Type B pancreatic cell (in vitro differentiated cells): ENCODE measurements at places on chromosomes 4 and X.
A peak's percentile ranks its signal among the peaks of the same experiment; 100 is the strongest.

DNA sequence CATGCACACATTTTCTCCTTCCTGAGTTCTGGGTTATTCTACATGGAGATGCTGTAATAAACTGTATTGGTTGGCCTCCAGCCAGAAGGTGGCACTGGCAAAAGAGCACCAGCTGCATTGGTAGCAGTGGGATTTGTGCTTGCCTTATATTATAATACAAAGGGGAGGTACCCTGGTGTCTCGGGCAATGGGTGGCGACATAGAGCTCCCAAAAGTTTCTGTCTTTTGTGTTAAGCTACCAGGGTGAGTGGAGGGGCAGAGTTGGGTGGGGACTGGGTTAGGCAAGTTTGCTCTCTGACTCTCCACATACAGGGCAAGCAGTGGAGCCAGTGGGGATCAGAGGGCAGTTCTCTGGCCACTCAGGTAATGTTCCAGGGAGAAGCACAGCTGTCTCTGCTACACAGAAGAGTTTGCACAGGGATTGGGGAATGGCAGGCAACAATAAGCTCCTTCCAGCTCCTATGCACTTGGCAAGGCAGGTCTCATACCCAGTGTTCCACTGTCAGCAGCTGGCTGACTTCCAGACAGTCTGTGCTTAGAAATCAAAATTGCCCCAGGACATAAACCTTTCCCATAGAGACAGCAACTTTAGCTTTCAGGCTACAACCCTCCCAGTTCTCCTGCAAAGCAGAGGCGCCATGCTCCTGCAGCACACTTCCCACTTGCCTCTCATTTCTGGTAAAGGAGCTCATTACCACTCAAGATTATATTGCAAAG is 463.9 kb upstream of the PCDH7 start:
- no peak for DNase-seq

- no peak for DNase-seq
Measured at GRCh38 chr4:23590431-23590830, 299.4 kb downstream of the PPARGC1A start.

DNA sequence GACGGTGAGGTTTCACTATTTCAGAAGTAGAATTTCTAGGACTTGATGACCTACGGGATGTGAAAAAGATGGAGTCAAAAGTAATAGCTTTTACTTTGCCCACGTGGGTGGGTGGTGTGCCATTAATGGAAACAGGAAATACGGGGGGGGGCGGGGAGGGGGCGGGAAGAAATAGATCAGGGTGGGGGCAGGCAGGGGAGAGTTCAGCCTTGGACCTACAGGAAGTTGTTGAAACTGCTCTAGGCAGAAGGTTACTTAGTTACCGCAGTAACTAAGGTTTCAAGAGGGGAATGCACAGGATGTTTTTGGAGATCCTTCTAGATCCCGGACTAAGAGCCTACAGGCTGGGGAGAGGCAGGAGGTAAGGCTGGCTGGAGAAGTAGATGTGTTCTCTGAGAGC is 3.6 kb upstream of the FHL1 start:
- DNase-seq: no peak

- DNase-seq: no peak
Measured at GRCh38 chr4:81304871-81305270, 89.8 kb upstream of the PRKG2 start.

DNA sequence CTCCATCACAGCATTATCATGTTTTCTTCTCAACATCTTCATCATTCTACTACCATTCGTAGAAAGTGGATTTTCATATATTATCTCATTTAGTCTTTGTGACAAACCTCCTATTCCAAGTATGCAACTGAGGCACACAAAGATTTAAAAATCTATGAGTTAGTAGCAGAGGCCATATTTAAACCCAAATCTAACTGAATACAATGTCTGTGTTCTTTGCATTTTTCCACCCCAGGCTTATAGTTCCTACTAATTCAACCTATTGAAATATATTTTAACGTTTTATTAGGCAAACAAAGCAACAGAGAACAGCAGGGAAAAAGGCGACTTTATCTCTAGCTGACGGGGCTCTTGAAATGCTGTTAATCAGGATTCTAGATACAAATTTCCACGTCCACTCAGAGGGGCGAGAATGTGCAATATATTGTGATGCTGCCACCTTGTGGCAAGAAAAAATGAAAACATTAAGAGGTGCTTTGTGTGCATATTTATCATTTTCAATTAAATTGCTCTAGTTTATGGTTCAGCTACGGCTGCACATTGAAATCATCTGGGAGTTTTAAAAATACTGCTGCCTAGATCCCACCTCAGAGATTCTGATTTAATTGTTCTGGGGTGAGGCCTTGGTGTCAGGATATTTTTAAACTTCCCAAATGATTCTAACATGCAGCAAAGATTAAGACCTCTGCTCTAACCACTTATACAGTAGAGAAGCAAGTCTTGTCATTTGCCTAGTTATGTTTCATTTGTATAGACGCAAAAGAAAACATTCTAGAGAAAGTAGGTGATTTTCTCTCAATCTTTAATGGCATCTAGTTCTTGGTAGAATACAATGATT is 315.9 kb downstream of the MAPK10 start:
- no peak for DNase-seq

GRCh38 chr4:21552455-21552854 is 396.1 kb downstream of the KCNIP4 start:
- no peak for DNase-seq

DNA sequence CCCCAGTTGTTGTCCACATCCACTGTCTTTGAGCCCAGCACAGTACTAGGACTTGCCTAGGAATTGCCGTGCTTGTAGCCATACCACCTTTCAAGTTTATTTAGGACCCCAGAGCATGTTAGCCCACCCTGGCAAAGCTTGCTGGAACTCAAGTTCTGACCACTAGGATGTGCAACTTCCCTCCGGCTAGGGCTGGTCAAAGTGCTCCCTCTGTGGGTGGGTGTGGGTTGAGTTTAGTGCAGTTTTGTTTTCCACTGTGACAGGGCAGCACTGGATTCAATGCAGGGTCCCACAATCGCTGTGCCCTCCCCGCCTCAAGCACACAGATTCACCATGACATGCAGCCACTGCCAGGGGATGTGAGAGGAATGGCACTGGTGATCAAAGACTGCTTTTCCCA is 96.0 kb downstream of the RASGEF1B start:
- DNase-seq: no peak

GRCh38 chr4:153809916-153810810 is 21.3 kb upstream of the SFRP2 start:
- DNase-seq: no peak

GRCh38 chr4:5774416-5775036 is 63.5 kb downstream of the EVC start:
- no peak for DNase-seq

- DNase-seq: no peak
Measured at GRCh38 chr4:38306482-38307071, 346.4 kb downstream of the PTTG2 start.

DNA sequence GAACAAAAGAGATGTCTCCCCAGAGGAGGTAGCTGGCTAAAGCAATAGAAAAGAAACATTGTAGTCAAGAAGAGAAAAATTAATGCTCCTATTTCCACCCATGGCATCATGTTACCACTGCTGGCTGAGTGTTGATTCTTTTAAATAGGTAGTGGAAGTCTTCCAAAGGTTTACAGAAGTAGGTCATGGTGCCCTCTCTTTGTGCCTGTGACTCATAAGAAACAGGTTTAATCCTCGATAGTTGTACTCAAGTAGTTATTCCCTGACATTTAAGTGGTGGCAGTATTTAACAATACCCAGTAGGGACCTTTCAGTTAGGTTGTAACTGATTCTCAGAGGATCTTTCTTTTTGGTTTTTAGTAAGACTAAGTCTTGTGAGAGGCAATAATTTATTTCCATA is 247.8 kb downstream of the TEX13A start:
- DNase-seq: no peak

- no peak for DNase-seq
Measured at GRCh38 chr4:10706236-10706635, 21.7 kb upstream of the CLNK start.

GRCh38 chr4:147732518-147733235 is 789 bp downstream of the ARHGAP10 start:
- DNase-seq: peak; percentile 76

DNA sequence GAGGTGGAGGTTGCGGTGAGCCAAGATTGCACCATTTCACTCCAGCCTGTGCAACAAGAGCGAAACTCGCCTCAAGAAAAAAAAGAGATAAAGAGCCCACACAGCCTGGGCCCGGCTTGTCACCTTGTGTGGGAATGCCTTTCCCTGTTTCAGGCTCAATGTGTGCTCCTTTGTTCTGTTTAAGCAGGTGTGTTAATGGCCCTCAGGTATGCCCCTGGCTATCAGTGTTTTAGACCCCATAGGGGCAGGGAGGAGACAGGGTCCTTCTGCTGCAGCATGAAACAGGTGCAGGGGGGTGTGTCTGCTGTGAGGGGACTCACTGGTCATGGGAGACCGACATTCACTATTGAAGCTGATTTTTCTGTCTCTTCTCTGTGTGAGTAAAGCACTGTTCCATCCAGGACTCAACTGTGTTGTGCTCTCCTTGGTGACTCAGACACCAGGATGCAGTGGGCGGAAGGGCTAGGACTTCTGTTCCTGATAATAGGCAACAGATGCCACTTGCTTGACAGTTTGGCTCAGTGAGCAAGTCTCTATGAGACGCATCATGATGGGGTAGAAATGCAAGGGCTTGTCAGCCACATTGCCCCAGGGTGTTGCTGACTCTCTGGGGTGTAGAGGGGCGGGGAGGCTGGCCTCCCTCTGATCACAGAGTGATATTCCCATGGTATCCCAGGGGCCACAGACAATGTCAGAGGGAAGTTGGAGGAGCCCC is 15.6 kb upstream of the LAP3 start:
- DNase-seq: no peak

- DNase-seq: no peak
Measured at GRCh38 chrX:68292471-68292870, 140.8 kb downstream of the OPHN1 start.

DNA sequence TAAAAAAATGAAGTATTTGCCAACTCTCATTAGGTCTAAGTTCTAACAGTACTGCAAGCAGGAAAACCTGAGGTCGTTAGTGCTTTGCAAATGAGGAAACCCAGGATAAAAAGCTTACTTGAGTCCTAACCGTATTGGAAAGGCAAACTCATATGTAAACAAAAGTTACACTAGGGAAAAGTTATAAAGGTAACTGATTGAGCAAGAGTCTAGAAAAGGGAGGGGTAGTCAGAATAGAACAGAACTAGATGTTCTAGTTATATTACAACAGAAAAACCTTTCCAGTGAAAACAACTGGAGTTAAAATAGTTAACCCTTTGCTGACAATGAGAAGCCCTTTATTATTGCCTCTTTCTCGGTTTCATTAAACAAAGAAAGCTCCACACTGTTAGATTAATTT is 66.4 kb upstream of the MAOA start:
- DNase-seq: no peak
